ENCODE measurements at places on chromosomes 1 and 21.
A peak's percentile ranks its signal among the peaks of the same experiment; 100 is the strongest.

DNA sequence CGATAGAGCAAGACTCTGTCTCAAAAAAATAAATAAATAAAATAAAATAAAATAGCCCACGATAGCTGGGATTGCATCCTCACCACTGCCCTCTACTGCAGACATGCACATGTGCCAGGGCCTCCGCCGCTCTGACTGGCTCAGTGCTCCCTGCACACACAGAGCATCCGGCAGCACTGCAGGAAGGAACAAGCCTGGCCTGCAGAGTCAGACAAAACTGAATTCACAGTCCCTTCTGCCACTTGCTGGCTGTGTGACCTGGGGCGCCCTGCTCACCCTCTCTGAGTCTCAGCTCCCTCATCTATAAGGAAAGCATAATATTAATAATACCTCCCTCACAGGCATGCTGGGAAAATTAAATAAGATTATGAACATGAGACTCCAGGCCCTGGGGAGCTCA is 35.4 kb downstream of the CSMD2 start:
- no peak for DNase-seq

DNA sequence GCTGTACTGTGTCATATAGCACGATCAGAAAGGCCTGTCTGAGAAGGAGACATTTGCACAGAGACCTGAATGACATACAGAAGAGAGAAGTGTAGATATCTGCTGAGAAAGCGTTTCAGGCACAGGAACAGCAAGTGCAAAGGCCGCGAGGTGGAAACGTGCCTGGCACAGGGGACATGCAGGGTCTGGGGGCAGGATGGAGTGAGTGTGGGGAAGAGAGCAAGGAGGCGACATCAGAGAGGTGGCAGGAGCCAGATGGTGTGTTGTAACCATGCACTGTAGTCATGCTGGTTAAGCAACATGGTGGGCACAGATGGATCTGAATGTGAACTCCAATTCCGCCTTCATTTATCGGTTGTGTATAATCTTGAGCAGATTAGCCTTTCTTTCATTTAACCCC is 13.0 kb downstream of the KRTCAP2 start:
- DNase-seq = no peak

DNA sequence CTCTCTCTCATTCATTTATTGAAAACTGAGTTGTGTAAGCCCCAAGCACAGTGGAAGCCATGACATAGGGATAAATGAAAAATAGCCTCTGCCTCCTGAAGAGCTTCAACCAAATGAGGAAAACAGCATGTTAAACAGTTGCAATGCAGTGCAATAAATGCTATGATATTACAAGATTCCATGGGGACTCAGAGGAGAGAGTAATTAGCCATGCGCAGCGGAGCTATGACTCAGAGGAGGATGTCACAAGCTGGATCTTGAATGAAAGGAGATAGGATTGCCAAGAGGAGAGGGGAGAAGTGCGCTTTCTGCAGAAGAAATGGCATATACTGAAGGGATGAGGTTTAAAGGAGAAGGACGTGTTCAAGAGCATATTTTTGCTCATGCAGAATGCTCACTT is 231.3 kb upstream of the PLXNA2 start:
- peak; percentile 7 for DNase-seq

- no peak for DNase-seq
These were observed 30.5 kb upstream of the FGGY start for GRCh38 chr1:59266180-59266926.

GRCh38 chr1:42324398-42325013 is 10.5 kb downstream of the FOXJ3 start:
- DNase-seq = no peak

Data from SW480 (cell line).